ENCODE measurements at places on chromosomes 12 and 14. TPM values are rescaled to one million over a fixed set of nuclear protein-coding genes. Genes with fewer than 3 reads are reported as not detected.
A peak's percentile ranks its signal among the peaks of the same experiment; 100 is the strongest.

- H3K4me1 ChIP-seq: no peaks in the 10 kb centered on the region
- no peak overlapping the region for H3K27ac ChIP-seq
- no peaks in the 10 kb centered on the region for H3K27me3 ChIP-seq
- no peaks in the 10 kb centered on the region for H3K36me3 ChIP-seq
These were observed 119.0 kb upstream of the RASSF8 start for GRCh38 chr12:25839470-25839869.

DNA sequence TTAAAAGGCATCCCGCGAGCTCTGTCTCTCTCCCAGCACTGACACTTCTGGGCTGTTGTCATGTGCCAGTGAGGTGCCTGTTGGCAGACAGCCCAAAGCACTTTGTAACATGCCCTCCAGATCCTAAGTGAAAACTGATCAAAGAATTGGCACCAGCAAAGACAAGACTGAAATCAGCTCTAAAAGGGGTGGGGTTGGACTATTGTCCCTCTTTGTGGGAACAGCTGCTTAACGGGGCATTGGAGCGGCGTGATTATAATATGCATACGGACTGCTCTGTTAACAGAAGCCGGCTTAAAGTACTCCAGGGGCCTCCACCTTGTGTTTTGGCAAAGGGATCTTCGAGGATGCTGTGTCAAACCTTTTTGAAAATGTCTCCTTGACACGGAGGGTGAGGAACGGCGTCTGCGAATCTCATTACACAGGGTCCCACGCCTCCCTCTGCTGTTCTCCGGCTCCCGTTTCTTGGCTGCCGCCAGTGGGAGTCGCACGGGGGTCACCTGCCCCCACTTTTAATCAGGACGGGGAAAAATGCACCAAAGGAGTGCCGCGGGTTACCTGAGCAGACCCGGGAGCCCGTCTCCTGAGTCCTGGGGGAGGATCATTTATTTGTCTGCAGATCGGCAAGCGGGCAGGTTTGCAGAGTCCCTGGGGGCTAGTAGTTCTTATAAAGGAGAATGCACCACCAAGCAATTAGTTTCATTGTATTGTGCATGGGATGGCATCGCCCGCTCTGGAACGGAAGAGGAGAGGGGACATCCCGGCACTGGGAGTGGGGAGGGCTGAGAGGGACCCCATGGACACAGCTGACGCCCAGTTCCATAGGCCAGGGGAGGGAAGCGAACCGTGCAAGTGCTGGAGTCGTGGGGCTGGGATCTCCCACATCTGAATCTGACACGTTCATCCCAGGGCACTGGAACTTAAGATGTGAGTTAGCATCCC is 44.3 kb downstream of the SPRING1 start:
- no peaks in the 10 kb centered on the region for H3K27me3 ChIP-seq
- H3K4me1 ChIP-seq: peaks cover 30% of the 10 kb centered on the region
- H3K4me3 ChIP-seq: no peak overlapping the region
- H3K36me3 ChIP-seq: no peaks in the 10 kb centered on the region

DNA sequence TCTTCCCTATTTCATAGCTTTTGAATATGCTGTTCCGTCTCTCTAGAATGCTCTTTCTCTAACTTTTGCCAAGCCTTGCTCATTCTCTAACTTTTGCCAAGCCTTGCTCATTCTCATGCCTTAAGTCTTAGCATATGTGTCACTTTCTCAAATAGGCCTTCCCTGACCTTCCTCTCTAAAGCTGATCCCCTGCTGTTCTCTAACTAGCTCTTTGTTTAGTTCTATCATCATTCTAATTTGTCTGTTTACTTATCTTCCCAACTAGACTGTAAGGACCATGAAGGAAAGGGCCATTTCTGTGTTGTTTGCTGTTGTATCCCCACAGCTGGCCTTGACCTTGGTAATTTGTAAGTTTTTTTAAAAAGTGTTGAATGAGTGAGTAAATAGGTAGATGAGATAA is 71.1 kb downstream of the ZNF641 start:
- DNase-seq: no peak
- no peaks in the 10 kb centered on the region for H3K36me3 ChIP-seq

DNA sequence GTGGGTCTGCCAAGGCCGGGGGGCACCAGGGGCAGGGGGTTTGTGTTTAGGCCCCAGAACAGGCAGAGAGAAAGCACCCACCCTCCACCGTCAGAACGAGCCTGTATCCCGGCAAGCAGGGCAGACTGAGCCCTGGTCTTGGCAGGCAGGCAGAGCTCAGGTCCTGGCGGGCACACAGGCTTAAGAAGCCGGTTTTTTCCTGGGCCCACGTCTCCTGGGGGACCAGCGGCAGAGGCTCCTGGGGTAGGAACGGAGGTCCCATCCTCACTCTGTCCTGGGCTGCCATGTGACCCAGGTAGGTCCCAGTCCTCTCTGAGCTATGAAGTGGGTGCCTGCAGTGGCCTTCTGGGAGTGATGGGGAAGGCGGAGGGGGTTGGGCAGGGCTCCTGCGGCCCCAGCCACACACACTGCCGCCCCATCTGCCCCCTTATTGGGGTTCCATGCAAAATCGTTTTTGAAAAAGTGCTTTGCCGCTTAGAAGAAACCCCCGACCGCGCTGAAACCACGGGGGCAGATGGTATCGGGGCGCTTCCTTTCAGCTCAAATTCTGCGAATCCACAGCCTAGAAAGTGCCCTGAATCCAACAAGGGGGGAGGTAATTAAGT is 24.2 kb downstream of the SH2B3 start:
- no peaks in the 10 kb centered on the region for H3K36me3 ChIP-seq
- peak overlapping the region; percentile 8 for H3K27ac ChIP-seq
- no peak overlapping the region for H3K4me3 ChIP-seq
- DNase-seq: no peak
- H3K27me3 ChIP-seq: no peaks in the 10 kb centered on the region

DNA sequence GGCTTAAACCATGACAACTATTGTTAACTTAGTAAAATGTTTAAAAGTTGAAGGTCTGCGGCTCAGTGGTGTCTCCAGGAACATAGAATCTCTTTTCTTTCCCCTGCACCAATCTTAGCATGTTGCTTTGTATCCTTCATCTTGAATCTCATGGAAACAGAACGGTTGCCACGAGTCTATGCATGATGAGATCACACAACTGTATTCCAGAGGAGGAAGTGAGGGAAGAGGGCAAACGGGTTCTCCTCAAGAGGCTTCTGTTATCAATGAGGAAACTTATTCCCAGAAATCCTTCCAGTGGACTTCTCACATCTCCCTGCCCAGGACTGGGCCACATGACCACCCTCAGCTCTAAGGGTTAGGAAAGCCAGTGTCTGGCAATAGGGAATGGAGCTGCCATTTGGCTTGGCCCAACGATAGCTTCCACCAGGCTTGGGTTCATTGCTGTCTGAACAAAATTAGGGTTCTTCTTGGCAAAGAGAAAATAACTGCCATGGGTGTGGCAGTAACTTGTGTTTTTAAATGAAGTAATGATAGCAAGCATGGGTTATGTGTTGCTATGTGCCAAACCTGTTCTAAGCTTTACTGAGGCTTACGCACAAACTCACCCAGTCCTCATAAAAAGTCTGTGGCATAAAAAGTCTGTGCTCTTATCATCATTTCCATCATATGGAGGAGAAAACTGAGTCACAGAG is 17.4 kb downstream of the PLXNC1 start:
- H3K4me1 ChIP-seq: no peaks in the 10 kb centered on the region
- H3K27me3 ChIP-seq: no peaks in the 10 kb centered on the region
- no peaks in the 10 kb centered on the region for H3K36me3 ChIP-seq
- no peak overlapping the region for H3K27ac ChIP-seq

DNA sequence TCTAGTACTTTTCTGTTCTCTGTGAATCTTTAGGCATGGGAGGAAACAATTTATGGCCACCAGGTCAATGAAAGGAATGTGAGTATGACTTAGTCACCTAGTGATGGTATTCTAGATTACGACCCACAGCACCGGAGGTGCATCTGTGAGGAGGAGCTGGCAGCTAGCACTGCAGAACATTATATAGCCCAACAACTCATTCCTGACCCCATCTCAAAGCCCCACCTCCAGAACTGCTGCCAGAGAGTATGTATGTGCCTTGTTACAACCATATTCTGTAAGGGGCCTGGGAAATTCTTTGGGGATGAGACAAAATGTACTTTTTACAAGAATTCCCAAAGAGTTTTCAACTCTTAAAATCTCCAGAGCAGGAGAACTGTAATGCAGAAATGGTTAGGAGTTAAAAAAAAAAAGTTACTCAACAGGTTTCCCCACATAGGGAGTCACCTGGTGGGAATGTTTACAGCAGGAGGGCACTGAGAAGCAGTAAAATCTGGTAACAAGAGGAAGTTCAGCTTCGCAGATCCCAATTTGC is 34.9 kb upstream of the CERS5 start:
- no peaks in the 10 kb centered on the region for H3K36me3 ChIP-seq
- DNase-seq: peak; percentile 33
- peak overlapping the region; percentile 78 for H3K27ac ChIP-seq
- H3K27me3 ChIP-seq: no peaks in the 10 kb centered on the region

Gene SERPINA9
- not detected for total RNA-seq

Gene GLI1
- 2.2 TPM for total RNA-seq

Gene AP1G2
- total RNA-seq: 103 TPM

All from thyroid gland (tissue), 4 donors.